ENCODE measurements at places on chromosomes 12 and 14.

- DNase-seq: no peak
These were observed 256.3 kb upstream of the SFSWAP start for GRCh38 chr12:131454418-131455217.

GRCh38 chr14:56810147-56810719 is at the start of gene OTX2:
OTX2 (minus strand) TSS chr14:56810479; CDS start chr14:56805456, 5,023 bp downstream.
- no peak for DNase-seq

DNA sequence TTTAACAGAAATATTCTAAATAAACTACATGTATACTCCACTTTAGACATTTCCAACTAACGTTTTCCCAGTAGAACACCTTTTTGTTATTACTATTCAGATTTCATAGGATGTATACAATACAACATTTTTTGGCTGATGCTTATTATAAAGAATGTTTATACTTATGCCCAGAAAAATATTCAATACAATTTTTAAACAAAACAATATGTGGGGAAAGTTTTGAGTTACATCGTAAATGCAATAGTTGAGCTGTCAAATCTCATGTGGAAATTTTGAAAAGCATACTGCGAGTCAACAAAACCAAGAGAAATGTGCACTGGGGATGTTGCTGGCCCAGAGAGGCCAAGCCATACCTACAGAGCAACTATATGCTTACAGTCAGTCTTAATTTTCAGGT is 18.2 kb upstream of the MON2 start:
- DNase-seq: no peak

- DNase-seq: no peak
These were observed 341.0 kb upstream of the RGS6 start for GRCh38 chr14:71591231-71591630.

- peak; percentile 44 for DNase-seq
These were observed at the start of gene MARCHF9 for GRCh38 chr12:57754411-57755193. MARCHF9 (plus strand) TSS chr12:57755103; CDS start chr12:57755529, 426 bp downstream.

- DNase-seq: no peak
These were observed 23.3 kb upstream of the KLHL42 start for GRCh38 chr12:27756670-27757195.

DNA sequence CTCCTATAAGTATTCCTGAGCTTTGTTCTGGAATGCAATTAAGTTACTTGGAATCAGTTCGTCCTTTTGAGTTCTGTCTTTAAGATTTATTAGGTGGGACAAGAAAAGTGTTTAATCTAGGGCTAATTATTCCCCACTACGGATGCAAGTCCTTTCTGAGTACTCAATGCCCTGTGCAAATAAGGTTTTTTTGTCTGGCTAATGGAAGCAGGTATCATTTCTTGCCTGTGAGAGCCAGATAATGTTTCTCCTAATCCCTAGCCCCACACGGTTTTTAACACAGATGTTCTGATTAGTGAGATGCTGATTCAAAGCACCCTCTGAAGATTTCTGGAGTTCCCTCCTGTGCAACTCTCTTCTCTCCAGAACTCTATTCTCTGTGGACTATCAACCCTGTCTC is 296.6 kb upstream of the PRICKLE1 start:
- DNase-seq: no peak

DNA sequence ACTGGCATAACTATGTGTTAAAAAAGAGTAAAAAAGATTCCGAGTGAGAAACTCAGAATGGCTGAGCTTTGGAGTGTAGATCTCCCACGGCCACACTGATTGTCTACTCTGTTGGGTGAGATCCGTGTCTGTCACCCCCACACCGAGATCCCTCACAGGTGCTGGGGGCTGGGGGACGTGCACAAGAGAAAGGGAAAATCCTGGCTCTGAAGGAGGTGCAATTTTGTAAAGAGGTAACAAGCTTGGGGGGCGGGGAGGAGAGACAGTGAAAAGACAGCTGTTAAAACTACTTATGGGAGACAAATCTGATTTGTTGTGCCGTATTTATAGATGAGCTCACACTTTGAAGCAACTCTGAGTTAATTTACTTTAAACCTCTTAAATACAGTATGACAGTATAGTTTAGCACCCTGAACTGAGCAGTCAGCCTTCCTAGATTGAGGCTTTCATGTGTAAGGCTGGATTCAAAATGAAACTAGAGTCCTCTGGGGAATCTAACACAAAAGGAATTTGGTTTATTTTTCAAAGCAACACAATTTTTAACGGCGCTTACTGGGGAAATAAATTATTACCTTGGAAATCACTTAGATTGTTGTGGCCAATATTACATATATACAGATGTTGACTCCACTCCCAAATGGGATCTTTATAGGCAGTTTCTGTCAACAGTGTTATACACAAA is 167.4 kb upstream of the RGS6 start:
- DNase-seq: no peak

DNA sequence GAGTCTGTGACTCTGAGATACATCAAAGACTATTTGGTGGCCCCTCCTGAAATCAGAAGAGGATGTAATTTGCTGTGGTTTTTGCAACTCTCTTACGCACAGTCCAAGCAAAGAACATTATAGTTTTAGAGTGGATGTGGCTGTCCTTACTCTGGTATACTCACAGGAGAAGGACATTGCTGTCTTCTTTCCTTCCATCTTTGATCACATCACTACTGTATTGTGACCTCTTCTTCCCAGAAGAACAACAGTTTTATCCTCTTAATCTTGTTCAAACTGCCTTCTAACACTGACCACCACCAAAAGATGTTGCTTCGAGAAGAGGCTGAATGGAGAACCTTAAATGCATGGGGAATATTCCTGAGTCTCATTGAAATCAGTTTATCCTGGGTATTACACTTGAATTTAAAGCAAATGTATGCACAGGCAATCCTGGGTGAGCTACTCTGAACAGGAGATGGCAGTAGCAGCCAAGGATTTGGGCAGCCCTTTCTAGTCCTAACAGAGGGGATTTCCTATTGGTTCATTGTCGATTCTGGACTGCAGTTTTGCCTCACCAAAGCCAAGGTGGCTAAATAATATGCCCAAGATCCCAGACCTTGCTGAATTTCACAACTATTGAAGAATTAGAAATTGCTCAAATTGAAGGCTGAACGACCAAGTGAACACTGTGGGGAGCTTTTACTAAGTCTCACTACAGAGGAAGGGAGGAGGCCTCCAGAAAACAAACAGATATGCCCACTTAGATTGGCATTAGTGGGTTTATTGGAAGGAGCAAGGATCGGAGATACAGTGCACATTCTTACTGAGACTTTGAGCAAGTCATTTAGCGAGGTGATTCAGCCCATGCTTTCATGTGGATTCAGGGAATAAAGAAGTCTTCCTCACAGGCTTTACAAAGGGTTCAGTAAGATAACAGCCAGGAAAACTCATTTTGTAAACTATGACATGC is 282.8 kb downstream of the PAWR start:
- peak; percentile 5 for DNase-seq

DNA sequence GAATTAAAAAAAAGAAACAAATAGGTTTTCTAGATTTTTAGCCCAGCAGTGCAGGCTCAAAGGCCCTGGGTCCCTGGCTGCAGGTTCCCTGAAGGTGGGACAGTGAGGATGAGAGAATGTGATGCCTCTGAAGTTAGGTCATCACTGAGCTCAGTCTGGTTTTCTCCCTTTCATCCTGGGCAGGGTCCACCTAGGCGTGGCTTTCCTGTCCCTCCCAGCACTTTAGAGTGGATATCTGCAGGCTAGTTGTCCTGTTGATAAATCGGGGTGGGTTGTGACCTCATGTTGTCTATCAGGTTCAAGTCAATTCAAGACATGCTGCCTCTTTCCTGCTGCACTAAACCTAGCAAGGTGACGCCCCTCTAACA is 60.9 kb downstream of the MAP1LC3B2 start:
- no peak for DNase-seq

Measured in anterior cingulate cortex (tissue), 58 donors.